GM04504 (cell line): ENCODE measurements at places on chromosomes 3 and 15.

DNA sequence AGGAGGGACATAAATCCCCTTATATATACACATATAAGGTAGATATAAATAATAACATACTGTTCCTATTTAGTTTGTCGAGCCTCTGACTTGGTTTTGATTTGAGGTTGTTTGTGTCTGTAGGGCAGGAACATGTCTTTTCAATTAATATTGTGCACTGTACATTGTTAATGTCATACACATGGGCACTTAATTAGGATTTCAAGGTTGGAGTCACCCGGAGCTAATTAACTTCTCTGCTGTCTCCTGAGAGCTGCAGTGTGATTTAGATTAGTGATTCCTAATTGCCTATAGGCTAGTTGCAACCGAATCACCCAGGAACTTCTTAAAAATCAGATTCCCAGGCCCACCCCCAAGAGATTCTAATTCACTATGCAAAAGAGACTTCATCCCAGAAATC is 50.4 kb upstream of the FILIP1L start:
- no peak for DNase-seq

DNA sequence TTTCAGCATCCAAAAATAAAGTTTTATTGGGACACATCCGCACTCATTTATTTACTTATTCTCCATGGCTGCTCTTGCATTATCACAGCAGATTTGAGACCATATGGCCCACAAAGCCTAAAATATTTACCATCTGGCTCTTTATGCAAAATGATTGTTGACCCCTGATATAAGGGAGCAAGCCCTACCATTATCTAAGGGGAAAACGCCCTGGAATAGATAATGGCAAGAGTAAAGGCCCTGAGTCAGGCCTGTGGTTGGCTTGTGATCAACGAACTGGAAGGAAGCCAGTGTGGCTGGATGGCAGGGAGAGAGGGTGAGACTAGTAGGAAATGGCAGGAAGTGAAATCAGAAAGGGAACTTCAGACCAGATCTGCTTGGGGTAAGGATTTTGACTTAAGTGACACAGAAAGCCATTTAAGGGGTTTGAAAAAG is 24.6 kb upstream of the DMXL2 start:
- DNase-seq, result peak; percentile 38

GRCh38 chr3:52490939-52491526 is 4.1 kb upstream of the STAB1 start:
- no peak for DNase-seq

DNA sequence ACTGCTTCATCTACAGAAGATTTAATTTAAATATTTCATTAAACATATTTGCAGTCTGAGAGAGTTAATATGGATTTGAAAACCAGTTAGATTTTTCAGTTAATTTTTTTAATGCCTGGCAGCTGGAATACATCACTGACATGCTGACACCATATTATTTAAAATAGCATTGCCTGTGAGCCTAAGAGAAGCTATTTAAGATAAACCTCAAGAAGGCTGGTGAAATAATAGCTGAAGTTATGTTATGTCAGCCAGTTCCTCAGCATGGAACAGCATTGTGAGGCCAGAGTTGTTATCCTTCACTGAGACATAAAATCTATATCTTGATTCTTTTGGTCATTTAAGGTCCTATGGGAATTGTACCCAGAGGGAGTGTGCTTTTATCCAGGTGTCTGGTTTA is 705.2 kb downstream of the NAALADL2 start:
- no peak for DNase-seq

DNA sequence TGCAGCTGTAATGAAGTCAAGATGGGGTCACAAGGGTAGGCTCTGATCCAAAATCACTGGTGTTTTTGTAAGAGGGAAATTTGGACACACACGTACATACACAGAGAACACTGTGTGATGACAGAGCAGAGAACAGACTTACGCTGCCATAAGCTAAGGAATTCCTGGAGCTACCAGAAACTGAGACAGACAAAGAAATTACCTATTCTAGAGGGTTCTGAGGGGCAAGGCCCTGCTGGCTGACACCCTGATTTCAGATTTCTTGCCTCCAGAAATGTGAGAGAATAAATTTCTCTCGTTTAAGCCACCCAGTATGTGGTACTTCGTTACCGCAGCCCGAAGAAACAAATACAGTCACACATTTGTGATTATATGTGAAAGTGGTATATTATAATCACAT is 24.8 kb downstream of the CBLB start:
- no peak for DNase-seq

DNA sequence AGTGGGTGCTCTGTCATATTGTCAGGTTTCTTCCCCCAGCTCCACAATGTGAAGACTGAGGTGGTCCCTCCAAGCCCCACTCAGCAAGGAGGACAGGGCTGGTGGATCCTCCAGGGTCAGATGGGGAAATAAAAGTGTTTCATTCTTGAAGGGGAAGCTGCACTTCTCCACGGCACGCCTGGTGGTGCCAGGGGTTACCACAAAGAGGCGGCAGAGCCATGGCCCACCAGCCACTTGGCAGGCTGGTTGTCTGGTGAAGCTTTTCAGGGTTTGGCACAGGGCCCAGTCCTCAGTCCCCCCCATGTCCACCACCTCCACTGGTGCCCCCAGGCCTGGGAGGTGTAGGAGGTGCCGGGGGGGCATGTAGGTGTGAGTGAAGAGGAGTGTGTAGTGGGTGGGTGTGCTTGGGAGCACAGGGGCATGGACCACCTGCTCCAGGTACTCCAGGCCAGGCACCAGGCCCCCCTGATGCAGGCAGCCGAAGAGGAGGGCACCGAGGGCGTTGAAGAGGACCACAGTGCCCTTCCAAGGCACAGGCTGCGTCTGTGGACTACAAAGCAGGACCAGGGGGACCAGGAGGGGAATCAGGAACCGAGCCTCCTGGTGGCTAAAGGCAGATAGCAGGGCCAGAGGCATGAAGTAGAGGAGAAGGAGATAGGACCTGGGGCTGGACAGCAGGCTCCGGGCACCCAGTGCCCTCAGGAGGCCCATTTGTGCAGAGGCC is 5.0 kb upstream of the NCBP2 start:
- no peak for DNase-seq

GRCh38 chr15:48221885-48222284 is 15.8 kb downstream of the SLC12A1 start:
- no peak for DNase-seq

- DNase-seq, result no peak
Observed at GRCh38 chr3:30750967-30751366, 143.5 kb downstream of the GADL1 start.

- DNase-seq, result no peak
Observed at GRCh38 chr3:46866720-46867549, 3.7 kb upstream of the MYL3 start.

DNA sequence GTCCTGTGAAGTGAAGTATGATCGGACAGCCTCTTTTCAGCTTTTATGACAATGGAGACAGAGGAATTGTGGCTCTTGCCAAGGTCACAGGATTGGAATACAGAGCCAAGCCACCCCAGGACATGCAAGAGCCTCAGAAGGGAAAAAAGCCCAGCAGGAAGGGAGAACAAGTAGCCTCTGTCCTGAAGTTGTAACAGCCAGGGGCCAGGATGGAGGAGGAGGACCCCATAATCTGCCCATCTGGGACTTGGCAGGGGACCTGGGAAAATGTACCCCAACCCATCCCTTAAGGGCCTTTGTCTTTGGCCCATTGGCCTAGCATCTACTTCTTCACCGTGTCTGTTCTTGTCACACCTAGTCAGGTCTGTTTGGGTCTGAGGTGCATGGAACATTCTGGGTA is 60.4 kb upstream of the POLG start:
- no peak for DNase-seq

DNA sequence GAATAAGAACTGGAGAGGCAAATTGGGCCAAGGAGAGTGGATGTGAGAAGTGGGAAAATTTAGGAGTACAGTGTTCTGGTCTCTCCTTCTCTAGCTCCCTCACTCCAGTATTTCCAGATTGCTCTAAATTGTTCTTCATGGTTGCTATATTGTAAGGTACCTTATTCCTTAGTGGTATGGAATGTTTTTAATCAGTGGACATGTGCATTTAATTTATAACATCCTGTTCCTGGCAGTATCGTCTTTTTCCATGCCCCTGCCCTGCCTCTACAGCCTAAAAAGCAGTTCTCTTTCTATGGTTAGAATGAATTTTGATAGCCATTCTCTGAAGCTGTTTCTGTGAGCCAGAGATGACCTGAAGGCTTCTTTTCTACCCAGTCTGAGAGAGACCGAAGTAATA is 180.5 kb downstream of the TCF12 start:
- no peak for DNase-seq

- no peak for DNase-seq
Observed at GRCh38 chr3:113532698-113533533, 561 bp downstream of the SIDT1 start.

DNA sequence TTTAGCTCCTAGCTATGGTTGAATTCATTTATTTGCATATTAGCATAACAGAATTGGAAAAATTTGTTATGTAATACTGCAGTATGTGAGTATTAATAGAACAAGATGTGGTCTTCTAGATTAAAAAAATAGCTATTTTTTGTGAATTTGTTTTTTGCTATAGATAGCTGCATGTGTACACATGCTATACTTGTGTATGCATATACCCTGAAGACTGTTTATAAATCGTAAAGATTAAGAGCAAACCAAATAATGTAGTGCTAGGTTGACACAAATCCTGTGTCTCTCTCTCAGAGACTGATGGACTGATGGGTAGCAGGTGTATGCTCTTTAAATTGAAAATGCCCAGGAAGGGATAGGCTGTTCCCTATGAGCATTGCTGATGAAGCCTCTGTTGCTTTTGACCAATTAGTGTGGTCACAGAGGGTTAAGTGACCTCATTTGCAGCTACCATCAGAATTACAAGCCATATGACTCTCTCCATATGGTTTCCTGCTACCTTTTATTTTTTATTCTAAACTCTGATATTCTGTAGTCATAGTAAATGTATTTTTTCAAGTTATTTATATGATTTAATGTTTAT is 9.0 kb downstream of the PLCL2 start:
- no peak for DNase-seq

- DNase-seq, result no peak
Observed at GRCh38 chr15:75058127-75058905, 34.9 kb downstream of the PPCDC start.

- DNase-seq, result no peak
Observed at GRCh38 chr15:80990955-80991354, 1.3 kb upstream of the MESD start.

DNA sequence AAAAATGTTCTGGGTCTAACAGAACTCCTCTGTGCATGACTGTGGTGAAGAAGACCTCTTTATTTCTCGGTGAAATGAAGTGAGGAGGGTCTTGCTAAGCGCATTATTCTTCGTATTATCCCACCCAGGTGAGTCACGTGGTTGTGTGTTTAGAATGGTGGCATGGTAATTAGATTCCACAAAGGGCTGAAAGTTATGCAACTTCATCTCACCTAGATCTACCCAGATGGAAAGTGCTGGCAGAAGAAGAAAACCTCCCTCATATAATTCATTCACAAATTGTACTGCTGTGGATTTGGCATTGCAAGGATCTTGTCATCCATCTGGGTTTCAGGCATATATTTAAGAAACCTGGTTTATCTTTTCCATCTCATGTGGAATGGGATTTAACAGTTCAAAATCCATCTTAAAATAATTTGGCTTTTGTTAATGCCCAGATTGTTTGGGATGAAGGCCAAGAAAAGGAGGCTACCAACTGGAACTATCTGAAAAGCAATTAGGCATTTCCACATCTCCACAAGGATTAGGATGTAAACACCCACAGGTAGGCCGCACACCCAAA is 175.3 kb downstream of the PLCL2 start:
- DNase-seq, result no peak

DNA sequence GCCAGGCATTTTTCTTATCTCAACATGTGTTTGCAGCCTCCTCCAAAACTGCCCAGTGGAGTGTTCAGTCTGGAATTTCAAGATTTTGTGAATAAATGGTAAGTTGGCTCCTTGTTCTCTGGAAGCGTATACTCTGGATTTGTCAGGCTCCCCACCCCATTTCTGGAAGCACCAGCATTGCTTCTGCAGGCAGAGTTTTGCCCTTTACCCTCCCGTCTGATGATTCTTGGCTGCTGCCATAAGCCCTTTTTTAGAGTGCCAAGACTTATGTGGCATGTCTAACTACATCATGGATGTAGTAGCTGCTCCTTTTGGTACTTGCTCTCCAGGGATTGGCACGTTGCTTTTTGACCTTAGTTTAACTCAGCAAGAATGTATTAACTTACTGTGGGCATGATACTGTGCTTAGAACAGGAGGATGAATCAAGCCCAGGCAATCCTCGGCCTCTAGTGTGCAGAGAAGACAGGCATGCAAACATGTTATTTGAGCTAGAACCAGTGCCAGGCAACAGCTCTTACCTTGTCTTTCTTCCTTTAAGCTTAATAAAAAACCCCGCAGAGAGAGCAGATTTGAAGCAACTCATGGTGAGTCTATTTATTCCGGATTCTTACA is 8.3 kb downstream of the SNAPC5 start:
- DNase-seq, result no peak

DNA sequence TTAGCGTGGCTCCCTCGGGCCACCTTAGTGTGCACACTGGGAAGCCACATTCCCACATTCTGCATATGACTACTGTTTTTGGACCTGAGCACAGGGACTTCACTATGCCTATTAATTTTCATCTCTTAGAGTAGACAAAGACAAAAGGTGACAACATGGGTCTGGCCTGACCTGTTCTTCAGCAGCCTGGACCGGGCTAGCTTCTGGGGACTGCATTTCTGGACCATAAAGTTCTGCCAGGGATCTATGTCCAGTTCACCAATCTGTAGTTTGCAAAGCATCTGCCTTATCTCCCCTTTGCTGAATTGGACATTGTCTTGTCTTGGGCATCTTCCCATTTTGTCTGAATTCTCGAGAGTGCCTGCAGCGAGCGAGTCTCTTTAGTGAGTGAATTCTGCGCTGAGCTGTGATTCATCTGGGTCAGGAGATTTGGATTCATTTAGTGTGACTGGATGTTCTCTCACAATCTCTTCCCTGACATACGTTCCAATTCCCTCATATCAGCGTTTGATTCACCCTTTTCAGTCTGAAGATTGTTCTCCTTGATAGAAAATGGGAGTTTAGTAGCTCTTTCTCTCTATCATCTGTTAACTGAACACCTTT is 112.2 kb upstream of the PLXNA1 start:
- no peak for DNase-seq

DNA sequence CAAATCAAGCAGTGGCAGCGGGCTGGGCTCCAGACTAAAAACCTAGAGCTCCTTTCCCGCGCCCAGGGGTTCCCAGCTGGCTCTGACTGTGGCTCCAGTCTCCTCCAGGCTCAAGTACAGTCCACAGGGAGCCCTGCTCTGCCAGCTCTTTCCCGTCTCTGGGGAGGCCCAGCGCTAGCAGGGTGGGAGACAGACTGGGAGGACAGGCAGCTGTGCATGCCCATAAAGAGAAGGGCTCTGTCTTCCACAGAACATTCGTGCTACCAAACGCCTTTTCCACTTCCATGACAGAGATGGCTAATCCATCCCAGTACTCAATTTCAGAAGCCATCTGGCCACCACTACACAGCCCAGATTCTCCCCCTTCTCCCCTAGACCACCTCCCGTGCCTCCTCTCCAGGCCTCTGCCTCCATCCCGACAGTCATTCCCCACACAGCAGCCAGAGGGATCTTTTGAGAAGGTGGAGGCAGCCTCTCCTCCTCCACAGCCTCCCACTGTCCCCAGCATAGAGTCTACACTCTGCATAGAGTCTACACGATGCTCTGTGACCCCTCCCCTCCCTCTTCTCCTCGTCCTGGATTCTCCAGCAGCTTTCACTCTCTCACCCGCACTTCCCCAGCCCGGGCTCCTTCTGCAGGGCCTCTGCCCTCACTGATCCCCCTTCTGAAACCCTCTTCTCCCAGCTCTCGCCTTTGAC is 6.8 kb upstream of the DUSP7 start:
- no peak for DNase-seq

GRCh38 chr15:90463381-90463780 is 66.3 kb upstream of the CRTC3 start:
- peak; percentile 62 for DNase-seq

- no peak for DNase-seq
Observed at GRCh38 chr3:195149292-195150030, 121.5 kb downstream of the XXYLT1 start.
